ENCODE measurements at places on chromosomes 4 and X. TPM values are rescaled to one million over a fixed set of nuclear protein-coding genes. Genes with fewer than 3 reads are reported as not detected.
A peak's percentile ranks its signal among the peaks of the same experiment; 100 is the strongest.

DNA sequence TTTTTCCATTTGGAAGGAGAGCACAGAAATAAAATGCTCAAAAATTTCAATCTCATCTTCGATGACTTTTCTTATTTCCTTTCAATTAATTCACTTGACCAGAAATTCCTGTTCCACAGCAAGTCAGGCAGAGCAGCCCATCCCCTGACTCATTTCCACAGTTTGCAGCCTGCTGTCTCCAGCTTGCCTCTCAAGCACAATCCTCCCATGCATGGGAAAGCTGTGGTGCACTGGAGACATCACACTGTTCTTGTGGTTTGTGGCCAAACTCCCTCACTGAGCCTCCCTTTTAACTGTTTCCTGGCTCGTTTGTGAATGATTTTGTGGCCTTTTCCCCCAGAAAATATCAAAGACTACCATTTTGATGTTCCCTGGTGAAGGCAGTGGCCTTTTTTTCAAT is 114.0 kb upstream of the ENPEP start:
- H3K4me1 ChIP-seq = no peaks in the 10 kb centered on the region
- peak; percentile 13 for DNase-seq
- H3K4me3 ChIP-seq = no peak overlapping the region

GRCh38 chr4:83036991-83037665 is 2.1 kb downstream of the COPS4 start:
- H3K4me3 ChIP-seq = no peak overlapping the region
- H3K4me1 ChIP-seq = peaks cover 15% of the 10 kb centered on the region
- DNase-seq = no peak
- peaks cover 3% of the 10 kb centered on the region for H3K36me3 ChIP-seq

DNA sequence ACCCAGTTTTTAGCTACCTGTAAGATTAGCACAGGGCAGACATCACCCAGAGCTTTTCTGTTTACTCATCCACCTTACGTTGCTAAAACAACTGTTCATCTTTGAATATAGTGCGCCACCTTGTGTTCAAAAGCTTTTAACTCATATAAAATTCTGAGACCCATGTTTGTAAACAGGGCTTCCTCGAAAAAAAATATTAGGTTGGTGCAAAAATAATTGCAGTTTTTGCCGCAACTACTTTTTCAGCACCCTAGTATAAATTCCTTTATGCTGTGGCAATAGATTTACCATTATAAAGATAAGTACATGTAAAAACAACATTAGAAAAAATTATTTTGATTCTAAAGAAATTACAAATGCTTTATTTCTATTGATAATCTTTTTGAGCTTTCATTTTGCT is 147.9 kb downstream of the LRBA start:
- no peaks in the 10 kb centered on the region for H3K27me3 ChIP-seq
- H3K4me3 ChIP-seq = no peak overlapping the region
- no peak overlapping the region for H3K27ac ChIP-seq

Gene DSPP
- 0.05 TPM for total RNA-seq

DNA sequence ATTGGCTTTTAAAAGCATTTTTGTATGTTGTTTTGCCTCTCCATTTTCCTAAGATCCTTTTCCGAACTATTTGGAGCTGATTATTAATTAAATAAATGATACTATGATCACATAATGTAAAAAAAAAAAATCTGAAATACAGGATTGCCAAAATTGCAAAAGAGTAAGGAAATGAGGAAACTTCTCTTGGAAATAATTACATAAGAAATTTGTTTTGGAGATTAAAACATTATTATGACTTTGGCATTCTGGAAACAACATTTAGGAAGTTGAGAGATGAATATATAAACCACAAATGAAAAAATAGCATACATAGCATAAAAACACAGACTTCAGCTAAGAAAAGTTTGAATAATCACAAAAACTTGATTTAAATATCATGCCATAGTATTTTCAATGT is 33.5 kb downstream of the PF4 start:
- H3K27ac ChIP-seq = no peak overlapping the region
- H3K36me3 ChIP-seq = no peaks in the 10 kb centered on the region
- H3K4me3 ChIP-seq = no peak overlapping the region
- no peak for DNase-seq
- H3K27me3 ChIP-seq = peaks cover 34% of the 10 kb centered on the region

DNA sequence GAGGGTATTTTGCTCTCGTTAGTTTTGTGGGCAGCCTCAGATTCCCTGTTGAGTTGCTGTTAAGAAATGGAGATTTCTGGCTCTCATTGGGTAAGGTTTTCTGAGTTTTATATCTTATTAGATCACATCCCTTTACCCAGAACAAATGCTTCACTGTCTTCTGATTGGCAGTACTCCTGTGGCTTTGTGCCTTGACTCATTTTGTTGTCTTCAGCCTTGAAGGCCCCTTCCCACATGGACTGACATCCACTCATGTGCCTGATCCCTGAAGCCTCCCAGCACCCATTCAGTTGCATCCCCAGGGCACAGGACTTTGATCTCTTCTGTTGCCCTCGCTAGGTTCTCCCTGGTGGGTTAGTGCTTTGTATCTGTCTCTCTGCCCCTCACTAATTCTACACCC is 10.4 kb downstream of the MED28 start:
- H3K4me1 ChIP-seq = no peaks in the 10 kb centered on the region
- no peak for DNase-seq
- peaks cover 96% of the 10 kb centered on the region for H3K36me3 ChIP-seq
- no peak overlapping the region for H3K4me3 ChIP-seq
- H3K27me3 ChIP-seq = no peaks in the 10 kb centered on the region
- no peak overlapping the region for H3K27ac ChIP-seq

GRCh38 chr4:2417765-2418649 is at the start of gene ZFYVE28:
ZFYVE28 (minus strand) TSS chr4:2418645; CDS start chr4:2418323, 322 bp downstream.
- H3K27me3 ChIP-seq = peaks cover 62% of the 10 kb centered on the region
- peak within 1 kb of the TSS; percentile 64 for H3K4me3 ChIP-seq
- no peak for DNase-seq
- H3K4me1 ChIP-seq = peaks cover 40% of the 10 kb centered on the region

Gene MAGEA4
- total RNA-seq = not detected

Gene RPL34
- total RNA-seq = 3,878 TPM

- no peaks in the 10 kb centered on the region for H3K4me1 ChIP-seq
- H3K36me3 ChIP-seq = no peaks in the 10 kb centered on the region
- DNase-seq = no peak
- H3K4me3 ChIP-seq = no peak overlapping the region
- H3K27me3 ChIP-seq = no peaks in the 10 kb centered on the region
- no peak overlapping the region for H3K27ac ChIP-seq
These were observed 38.7 kb upstream of the GRID2 start for GRCh38 chr4:92265021-92265420.

Gene HELT
- total RNA-seq = not detected

Gene NRK
- 2.6 TPM for total RNA-seq

Gene SHOX
- total RNA-seq = not detected

- no peaks in the 10 kb centered on the region for H3K4me1 ChIP-seq
- H3K27me3 ChIP-seq = no peaks in the 10 kb centered on the region
- no peaks in the 10 kb centered on the region for H3K36me3 ChIP-seq
- H3K4me3 ChIP-seq = no peak overlapping the region
These were observed 2548.3 kb downstream of the ARAP2 start for GRCh38 chr4:33696041-33696440.

GRCh38 chrX:46627711-46628419 is 54.3 kb downstream of the CHST7 start:
- no peak for DNase-seq
- H3K4me1 ChIP-seq = no peaks in the 10 kb centered on the region
- H3K36me3 ChIP-seq = no peaks in the 10 kb centered on the region

Data from thymus (tissue), 14 donors.